ENCODE measurements at places on chromosomes 12 and 14.

DNA sequence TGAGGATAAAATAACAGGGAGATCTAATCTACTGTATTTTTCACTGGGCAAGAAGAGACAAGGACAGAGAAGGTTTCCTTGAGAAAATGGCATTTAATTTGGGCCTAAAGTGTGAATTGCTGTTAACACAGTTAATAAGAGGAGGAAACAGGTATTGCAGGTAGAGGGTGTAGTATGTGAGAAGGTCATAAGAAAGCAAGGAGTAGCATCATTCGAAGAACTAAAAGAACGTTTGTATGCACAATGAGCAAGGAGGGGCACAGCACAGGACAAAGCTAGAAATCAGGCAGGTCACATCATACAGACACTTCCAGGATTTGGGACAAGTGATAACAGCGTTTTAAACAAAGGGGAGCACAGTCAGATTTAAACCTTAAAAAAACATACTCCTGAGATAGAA lies 85.1 kb upstream of the PLEKHA5 start:
- DNase-seq, result no peak

GRCh38 chr14:103156651-103157378 lies 33.6 kb downstream of the TNFAIP2 start:
- no peak for DNase-seq

DNA sequence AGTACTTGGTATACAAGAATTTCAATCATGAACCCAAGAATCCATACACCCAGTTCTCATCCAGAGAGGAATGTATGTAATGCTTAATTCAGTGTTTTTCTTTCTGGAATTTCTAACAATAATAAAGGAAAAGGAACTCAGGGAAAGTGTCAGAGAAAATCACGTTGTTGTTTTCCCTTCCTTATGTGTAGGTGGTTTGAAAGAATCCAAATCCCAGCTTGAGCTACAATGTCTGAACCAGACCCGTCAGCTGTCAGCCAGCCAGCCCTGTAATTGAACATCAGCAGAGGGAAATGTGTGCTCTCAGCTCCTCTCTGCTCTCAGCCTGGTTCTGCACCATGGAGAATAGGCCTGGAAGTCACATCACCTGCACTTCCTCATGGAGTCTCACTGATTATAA lies 126.5 kb downstream of the TMEM30B start:
- no peak for DNase-seq

DNA sequence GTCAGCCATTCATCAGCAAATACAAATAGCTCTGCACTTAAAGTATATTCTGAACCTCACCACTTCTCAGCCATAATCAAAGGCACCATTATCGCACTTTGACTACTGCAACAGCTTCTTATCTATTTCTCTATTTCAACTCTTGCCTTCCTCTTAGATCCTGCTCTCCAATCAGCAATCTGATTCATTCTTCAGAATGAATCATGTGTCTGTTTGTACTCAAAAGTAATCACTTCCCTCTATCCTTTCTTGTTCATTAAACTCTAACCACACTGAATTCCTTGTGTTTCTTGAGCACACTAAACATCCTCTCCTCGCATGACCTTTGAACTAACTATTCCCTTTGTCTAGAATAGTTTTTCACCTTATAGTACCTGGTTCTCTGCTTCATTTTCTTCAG lies 12.8 kb upstream of the OR4E1 start:
- DNase-seq, result no peak

GRCh38 chr14:95500772-95501401 lies 15.6 kb downstream of the SYNE3 start:
- no peak for DNase-seq

DNA sequence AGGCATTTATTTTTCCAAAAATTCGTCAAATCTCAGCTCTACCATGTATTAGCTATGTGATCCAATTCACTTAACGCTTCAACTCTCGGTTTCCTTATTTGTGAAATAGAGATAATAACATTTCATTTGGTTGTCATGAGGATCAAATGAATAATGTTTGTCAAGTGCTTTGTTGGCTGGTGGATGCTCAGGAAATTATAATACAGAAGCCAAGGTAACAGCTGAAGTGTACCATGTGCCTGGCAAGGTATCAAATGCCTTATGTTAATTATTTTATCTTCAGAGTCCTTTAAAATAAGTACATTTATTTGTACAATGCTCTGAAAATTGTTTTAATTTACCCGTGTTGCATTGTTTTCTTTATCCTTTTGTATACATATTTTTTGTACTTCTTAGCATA lies 6.1 kb upstream of the PRKCH start:
- no peak for DNase-seq

DNA sequence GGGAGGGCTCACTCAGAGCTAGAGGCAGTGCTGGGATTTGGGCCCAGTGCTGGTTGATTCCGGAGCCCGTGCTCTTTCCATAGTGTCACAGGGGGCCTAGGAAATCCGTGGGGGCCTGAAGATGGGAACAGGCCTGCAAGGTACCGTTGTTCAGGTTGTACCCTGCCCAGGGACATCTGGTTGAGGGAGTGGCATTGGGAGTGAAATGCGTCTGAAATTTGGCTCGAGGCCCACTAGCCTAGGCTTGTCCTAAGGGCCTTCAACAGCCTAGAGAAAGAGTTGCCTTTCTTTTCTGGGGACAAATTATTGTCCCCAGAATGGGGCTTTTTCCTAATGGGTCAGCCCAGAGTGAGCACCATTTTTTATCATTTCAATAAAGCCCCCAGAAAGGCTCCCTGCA lies 26.4 kb upstream of the FAM222A start:
- DNase-seq, result no peak

DNA sequence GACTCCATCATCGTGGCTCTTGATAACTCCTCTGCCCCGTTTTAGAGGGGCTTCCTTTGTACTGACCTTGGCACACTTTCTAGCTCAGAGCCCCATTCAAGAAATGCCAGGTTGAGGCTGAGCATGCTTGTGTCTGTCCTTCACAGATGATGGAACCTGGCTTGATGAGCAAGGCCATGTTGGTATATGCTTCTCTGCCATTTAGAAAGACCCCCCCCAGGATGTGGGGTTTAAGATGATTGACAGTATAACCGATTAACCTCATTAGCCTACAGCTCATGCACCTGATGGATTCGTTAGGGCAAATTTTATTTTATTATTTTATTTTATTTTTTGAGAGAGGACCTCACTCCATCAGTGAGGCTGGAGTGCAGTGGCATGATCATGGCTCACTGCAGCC lies 21.0 kb downstream of the BATF start:
- no peak for DNase-seq

- DNase-seq, result no peak
These were observed 4.5 kb upstream of the LTBP2 start for GRCh38 chr14:74616507-74616906.
